ENCODE measurements at places on chromosomes 4 and X. TPM values are rescaled to one million over a fixed set of nuclear protein-coding genes. Genes with fewer than 3 reads are reported as not detected.

The RBM46 gene
- total RNA-seq = not detected

The TRPC3 gene
- total RNA-seq = 0.44 TPM

The NUDT10 gene
- 5.2 TPM for total RNA-seq

The CLDN22 gene
- not detected for total RNA-seq

The RAI2 gene
- total RNA-seq = 43.1 TPM

The ENPEP gene
- total RNA-seq = 39.9 TPM

GRCh38 chr4:186030399-186030775 lies 38.6 kb upstream of the TLR3 start:
- no peak for DNase-seq

GRCh38 chrX:49176421-49177326 lies 5.0 kb downstream of the PLP2 start:
- no peak for DNase-seq

DNA sequence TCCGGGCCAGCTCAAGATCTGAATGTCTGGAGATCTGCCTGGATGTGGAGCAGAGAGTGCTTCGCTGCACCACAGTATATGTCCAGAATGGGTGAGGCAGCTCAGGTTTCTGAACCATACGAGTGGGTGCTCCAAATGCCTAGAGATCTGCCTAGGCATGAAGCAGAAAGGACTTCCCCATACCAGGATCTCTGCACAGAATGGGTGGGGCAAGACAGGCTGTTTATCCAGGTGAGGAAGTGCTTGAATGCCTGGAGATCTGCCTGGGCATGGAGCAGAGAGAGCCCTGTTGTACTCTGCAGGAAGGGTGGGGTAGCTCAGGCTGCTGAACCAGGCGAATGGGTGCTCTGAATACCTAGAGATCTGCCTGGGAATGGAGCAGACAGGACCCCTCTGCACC lies 45.4 kb upstream of the MAGEC2 start:
- DNase-seq = no peak

- no peak for DNase-seq
These were observed 14.9 kb downstream of the PPP3CA start for GRCh38 chr4:101332424-101332823.

DNA sequence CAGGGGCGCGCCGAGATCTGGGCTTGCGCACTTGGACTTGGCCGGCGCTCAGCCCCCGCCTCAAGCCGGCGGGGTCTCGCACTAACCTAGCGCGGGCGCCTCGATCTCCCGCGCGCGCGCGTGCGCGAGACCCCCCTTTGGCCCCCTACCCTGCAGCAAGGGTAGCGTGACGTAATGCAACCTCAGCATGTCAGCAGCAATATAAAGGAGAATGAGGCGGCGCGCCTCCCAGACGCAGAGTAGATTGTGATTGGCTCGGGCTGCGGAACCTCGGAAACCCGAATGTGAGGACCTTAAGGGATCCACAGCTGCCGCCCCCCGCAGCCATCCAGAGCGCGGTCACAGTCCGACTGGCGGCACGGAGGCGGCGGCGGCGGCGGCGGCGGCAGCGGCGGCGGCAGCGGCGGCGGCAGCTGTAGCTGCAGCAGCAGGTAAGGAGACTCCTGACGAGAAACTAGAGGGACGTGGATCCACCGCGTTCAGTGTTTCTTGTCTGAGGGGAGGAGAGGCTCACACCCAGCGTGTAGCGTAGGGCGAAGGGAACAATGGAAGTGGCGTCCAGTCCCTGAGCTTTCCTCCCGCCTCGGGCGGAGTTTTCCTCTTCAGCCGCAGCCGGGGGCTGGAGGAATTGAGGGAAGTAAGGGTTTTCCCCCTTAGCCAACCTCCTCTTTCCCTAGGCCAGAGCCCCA lies at the start of the genes SATL1 and ZNF711:
Gene SATL1, minus strand, starts transcription at position 19 of the 689 bp plus-strand sequence. CDS start 134,811 bp downstream, outside the sequence.
Gene ZNF711, plus strand, starts transcription at position 231 of the 689 bp plus-strand sequence. CDS start 3,582 bp downstream, outside the sequence.
- DNase-seq = peak; percentile 94

GRCh38 chrX:3169421-3169820 lies 128.2 kb downstream of the ARSF start:
- DNase-seq = no peak

- DNase-seq = no peak
These were observed 77.8 kb downstream of the KLHL13 start for GRCh38 chrX:118038614-118039365.

DNA sequence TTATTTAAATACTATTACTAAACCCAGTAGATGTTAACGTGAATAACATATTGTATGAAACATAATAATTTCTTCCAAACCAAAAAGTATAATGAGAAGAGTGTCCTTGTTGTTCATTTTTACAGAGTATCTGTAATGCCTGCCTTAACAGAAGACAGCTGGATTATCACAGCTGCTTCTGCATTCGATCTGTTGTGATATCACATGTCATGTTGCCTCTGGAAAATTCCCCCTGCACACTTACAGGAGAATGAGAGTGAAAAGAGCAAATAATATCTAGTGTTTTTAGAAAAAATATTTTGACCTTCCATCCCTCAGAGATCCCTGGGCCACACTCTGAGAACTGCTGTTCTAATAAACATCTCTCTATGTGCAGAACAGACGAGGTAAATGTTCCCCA lies 240.1 kb upstream of the NOCT start:
- DNase-seq = no peak

- DNase-seq = no peak
These were observed 176.7 kb downstream of the SLC39A8 start for GRCh38 chr4:102168580-102168979.

DNA sequence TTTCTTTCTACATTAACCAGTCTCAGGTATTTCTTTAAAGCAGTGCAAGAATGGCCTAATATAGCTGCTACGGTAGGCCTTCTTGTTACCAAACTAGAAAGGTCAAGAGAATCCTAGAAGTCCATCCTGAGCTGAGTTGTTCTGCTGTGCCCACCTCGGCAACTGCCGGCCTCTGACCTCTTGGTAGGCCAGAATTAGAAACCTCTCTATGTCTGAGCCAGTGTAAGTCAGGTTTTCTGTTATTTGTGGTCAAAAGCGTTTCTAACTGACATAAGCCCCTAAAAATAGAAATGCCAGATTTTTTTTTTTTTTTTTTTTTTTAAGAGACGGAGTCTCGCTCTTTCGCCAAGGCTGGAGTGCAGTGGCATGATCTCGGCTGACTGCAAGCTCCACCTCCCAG lies 43.1 kb downstream of the SOWAHB start:
- no peak for DNase-seq

DNA sequence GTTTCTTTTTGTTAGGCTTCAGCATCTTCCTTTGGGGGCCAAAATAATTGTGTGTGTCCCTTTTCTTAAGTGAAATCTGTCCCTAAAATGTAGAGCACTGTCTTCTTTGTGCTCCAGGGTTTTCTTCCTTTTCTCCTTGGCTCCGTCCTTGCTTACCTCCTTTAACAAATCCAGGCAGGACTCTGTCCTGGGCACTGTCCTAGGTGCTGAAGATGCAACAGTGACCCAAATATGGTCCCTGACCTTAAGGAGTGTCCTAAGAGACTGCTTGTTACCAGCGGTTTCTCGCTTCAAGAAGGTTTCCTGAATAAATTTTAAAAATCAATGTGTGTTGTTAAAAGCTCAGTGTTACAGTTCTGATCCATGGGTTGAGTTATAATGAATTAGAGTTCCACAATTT lies 471.8 kb downstream of the KCNIP4 start:
- peak; percentile 71 for DNase-seq

DNA sequence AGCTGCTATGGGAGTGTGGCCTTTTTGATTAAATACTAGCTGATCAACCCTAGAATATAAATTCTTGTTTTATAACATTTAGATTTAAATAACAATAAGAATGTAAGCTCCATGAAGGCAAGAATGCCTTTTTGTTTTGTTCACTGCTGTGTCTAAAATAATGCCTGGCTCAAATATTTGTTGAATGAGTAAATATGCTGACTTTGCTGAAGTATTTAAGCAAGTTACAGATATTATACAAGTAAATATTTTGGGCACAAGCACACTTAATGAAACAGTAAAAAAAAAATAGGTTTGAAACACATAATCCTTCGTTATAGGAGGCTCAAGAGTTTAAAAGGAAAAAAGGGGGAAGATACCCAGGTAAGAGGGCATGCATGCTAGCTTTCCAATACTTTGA lies 24.1 kb downstream of the FABP2 start:
- no peak for DNase-seq

DNA sequence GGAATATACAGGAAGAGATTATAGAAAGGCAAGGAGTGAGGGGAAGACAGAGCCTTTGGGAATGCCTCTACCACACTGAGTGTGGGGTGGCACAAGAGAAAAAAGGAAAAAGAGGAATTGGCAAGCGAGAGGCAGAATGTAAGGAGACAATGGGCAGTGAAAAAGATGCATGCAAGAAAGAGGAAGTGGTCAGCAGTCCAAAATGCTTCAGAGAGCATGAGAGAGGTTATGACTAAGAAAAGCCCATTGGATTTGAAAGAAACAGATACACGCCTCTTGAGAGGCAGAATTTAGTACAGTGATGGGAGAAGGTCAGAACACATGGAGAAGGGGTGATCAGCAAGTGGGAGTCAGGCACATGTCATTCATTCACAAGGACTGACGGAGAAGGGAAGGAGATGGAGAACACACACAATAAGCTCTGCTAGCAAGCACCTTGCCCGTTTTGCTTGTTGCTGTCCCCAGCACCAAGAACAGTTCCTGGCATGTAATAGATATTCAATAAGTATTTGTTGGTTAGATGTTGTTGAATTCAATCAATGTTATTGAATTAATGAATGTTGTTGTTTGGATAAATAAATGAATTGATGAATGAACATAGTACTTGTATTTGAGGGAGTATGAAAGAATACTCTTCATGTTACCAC lies 6.3 kb downstream of the DCHS2 start:
- no peak for DNase-seq

- no peak for DNase-seq
These were observed 481.5 kb downstream of the BCOR start for GRCh38 chrX:39616098-39616729.

GRCh38 chrX:28639451-28639850 lies 52.2 kb downstream of the IL1RAPL1 start:
- DNase-seq = peak; percentile 51

DNA sequence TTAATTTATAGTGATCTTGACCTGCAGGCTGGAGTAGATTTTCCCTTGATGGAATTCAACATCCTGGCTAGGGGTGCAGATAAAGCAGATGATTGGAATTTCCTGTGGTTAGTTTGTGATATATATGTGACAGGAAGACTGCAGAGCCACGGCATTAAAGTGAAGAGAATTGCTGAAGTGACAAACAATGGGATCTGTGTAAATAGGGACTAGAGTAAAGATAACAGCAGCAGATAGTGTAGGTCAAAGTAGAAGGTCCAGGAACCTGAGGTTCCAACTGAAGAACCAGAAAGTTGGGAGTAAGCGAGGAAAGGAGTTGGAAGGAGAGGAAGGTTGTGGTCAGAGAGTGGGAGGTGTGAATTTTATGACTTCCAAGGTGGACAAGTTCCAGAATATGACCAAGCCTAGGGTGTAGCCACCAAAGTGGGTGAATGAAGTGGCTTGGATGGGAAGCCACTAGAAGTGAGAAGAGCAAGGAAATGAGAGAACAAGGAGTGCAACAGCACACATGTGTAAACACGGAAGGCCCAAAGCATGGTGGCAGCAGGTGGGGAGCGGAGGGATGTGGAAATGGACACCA lies 325.0 kb downstream of the RAB28 start:
- no peak for DNase-seq

- no peak for DNase-seq
These were observed 152.3 kb downstream of the WDFY3 start for GRCh38 chr4:84814094-84814750.

DNA sequence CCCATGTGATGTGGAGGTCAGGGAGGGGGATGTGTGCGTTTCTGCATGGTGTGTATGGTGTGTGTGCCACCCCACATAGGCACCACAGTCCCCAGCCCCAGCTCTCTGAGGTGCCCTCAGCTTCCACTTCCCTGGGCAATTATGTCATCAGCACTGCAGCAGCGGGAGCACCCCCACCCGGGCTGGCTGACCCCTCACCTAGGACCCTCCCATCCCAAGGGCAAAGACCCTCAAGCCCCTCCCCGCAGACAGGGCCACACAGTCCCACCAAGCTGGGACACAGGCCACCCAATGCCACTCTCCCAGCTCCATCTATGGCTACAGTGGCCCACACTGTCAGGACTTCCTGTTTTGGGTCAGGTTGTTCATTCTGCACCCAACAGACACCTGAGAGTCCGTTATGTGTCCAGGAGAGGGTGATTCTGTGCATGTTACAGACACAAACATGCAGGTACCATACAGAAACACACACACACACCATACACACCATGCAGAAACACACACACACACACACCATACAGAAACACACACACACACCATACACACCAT lies 75.2 kb downstream of the JAKMIP1 start:
- DNase-seq = no peak

DNA sequence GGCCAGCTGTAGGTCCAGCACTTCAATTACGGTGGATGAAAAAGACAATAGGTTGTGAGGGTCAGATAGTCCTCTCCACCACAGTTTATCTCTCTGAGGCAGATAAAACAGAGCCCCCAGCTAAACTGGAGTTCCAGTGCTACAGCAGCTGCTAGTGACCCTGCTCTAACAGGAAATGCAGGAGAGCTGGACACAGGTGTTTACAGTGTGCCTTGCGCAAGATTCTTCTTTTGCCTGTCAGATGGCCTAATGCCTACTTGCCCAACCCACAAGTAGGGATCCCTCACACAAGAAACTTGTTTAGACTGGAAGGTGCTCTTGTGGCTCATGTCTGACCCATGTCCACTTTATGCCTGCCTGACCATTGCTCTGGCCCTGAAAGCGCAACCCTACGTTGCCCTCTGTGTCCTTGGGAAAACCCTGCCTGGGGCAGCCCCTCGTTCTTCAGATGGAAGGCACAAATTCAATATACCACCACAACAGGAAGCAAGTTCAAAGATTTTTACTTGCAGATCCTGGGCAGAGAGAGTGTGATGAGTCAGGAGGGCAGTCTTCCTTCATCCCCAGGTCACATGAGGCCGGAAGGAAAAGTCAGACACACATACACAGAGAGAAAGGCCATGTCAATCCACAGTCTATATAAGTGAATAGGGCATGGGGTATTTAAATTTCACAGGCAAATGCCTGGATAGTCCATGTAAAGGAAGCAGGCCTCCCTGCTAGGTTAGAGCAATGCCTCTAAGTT lies 105.1 kb upstream of the ADGRL3 start:
- no peak for DNase-seq

DNA sequence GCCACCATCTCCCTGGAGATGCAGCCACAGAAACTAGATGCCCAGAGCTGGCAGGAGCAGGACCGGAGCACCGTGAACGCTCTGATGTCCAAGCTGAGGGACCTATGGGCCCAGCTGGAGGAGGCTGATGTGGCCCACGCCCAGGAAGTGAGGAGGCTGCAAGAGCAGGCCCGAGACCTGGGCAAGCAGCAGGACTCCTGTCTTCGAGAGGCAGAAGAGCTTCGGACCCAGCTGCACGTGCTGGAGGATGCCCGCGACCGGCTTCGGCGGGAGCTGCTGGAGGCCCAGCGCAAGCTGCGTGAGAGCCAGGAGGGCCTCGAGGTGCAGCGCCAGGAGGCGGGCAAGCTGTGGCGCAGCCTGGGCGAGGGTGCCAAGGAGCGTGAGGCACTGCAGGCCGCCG lies 14.2 kb downstream of the SMIM10L2A start:
- DNase-seq = no peak

DNA sequence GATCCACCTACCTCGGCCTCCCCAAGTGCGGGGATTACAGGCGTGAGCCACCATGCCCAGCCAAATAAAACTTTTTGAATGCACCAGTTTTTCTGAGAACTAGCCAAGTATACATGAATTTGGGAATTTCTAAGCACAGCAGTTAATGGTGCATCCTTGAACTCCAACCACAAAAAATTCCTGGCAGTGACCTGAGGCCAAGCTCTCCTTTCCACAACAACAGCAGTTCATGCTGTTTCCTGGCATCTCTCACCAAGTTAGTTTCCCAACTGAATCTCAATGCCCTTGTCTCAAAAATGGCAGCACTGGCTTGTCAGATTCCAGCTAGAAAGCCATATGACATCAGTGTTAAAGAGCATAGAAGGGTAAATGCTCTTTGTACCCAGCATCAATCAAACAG lies 15.9 kb upstream of the XKRX start:
- no peak for DNase-seq
